ENCODE measurements at places on chromosomes 3 and 15. TPM values are rescaled to one million over a fixed set of nuclear protein-coding genes. Genes with fewer than 3 reads are reported as not detected.

The UTS2B gene
- total RNA-seq = not detected

The KCNAB1 gene
- total RNA-seq = 0.12 TPM

The RETNLB gene
- total RNA-seq = not detected

The CPLX3 gene
- 0.91 TPM for total RNA-seq

The SV2B gene
- 0.02 TPM for total RNA-seq

The MITF gene
- 0.27 TPM for total RNA-seq
